Stimulated activated CD4-positive, alpha-beta T cell treated with anti-CD3 and anti-CD28 coated beads, Interleukin-1b, Interleukin-23, amount 100 ng/mL, for 1 hour (primary cell): ENCODE measurements at places on chromosomes 7 and 10.

- DNase-seq = no peak
These were observed 160.5 kb upstream of the GHITM start for GRCh38 chr10:83978681-83979383.

GRCh38 chr10:2081501-2081900 is 344.2 kb upstream of the ADARB2 start:
- DNase-seq = no peak

- DNase-seq = no peak
These were observed 374.9 kb upstream of the PODXL start for GRCh38 chr7:131931370-131931769.

- DNase-seq = no peak
These were observed 14.9 kb downstream of the MINPP1 start for GRCh38 chr10:87519582-87519981.

GRCh38 chr10:113999531-113999930 is 44.1 kb upstream of the ADRB1 start:
- no peak for DNase-seq

DNA sequence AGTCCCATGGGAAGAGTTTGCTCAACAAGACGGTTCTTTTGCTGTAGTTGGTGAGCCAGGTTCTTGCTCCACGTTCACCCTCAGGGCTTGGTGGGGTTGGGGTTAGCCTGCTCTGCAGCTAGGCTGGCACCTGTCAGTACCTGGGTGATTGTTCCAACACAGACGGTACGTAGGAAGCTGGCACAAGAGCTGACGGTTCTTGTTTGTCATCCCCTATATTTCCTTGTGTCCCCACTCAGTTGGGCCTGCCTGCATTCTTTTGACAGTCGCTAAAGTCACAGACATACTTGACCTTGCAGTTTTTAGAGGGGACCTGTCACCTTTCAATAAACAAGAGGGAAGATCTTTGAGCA is 40.2 kb upstream of the SYPL1 start:
- DNase-seq = no peak

DNA sequence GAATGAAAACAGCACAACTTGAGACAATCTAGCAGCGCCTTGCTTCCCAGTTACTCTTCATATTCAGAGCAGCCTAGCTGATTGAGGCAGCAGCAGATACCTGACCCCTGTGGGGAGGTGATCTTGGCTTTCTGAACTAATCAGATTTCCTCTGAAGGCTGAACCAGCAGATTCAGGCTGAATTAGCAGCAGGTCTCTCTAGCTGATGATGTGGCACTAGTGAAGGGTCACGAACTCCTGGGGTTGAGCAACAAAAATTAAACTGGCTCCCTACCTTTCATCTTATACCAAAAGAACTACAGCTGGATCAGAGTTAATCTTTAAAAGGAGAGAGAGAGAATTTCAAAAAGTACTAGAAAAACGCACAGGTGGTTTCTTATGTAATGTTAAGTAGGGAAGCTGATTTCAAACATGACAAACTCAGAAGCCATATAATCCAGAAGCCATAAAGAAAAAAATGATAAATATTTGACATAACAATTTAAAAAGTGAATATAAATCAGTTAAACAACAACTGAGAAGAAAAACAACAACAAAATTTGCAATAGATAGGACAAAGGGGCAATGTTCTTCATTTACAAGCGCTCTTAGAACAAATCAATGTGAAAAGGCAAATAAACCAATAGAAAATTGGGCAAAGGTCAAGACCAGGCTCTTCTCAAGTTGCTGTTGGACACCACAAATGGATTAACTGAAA is 13.5 kb downstream of the SLC25A13 start:
- no peak for DNase-seq

GRCh38 chr10:116444527-116445142 is 17.0 kb downstream of the PNLIPRP3 start:
- DNase-seq = no peak

DNA sequence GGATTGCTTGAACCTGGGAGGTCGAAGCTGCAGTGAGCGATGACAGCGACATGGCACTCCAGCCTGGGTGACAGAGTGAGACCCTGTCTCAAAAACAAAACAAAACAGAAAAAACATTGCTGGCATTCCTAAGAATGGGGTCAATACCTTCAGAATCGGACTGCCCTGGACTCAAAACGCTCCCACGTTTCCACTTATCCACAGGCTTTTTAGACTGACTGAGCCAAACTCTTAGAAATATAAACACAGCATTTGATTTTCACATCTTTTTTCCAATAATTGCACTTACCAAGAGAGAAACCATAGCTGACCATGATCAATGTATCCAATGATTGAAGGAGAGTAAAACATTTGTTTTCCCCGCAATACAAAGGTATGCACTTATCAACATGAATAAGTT is 59.5 kb upstream of the CUX1 start:
- no peak for DNase-seq

DNA sequence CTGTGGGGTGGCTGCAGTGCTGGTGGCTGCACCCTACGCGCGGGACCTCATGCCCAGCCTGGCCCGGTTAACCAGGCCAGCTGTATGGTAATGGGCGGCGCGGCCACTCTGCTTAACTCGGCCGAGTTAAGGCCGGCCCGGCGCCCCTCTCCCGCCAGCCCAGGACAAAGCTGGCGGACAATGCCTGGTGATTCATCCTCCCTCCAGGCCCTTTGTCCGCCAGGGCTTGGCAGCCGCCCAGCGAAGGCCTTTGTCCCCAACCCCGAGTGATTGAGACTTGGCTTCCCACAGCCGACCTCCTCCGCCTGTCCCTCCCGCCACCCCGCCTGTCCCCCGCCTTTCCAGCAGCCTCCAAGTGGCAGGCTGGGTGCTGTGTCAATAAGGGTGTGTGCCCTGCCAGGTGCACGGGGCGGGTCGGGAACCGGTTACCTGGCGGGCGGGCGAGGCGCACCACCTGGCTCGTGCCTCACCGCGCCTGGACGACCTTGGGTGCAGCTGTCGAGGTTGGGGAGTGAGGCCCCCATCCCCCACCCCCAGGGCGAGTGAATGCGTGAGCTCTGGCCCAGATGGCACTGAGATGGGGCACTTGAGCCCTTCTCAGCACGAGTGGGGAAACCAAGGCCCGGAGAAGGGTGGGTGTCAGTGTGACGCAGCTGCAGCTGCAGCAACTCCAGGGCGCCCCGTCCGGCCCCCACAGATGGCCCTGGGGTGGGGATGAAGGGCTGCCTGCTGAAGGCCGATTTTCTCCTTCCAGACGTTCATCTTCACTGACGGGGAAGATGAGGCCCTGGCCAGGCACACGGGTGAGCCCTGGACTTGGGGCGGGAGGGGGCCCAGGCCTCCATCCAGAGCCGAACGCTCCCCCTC is 4.6 kb downstream of the LFNG start:
- DNase-seq = no peak

GRCh38 chr10:64306729-64307327 is 785.6 kb downstream of the REEP3 start:
- no peak for DNase-seq

- DNase-seq = no peak
These were observed 225.8 kb upstream of the KLF14 start for GRCh38 chr7:130959743-130960207.

- DNase-seq = no peak
These were observed 131.4 kb upstream of the BTBD16 start for GRCh38 chr10:122139627-122140170.

DNA sequence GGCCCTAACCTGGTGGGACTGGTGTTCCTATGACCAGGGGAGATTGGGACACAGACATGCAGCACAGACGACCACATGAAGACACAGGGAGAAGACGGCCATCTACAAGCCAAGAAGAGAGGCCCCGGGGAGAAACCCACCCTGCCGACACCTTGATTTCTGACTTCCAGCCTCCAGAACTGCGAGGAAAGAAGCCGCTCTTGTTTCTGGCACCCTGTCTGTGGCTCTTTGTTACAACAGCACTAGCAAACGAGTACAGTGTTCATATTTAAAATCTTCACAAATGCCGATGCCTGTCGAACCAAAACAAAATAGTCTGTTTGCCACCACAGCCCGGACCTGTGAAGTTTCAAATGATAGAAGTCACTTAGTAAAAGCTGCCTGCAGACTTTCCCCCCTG is 132.3 kb downstream of the ACTR3B start:
- no peak for DNase-seq

GRCh38 chr7:85851571-85852193 is 664.8 kb upstream of the SEMA3D start:
- no peak for DNase-seq

DNA sequence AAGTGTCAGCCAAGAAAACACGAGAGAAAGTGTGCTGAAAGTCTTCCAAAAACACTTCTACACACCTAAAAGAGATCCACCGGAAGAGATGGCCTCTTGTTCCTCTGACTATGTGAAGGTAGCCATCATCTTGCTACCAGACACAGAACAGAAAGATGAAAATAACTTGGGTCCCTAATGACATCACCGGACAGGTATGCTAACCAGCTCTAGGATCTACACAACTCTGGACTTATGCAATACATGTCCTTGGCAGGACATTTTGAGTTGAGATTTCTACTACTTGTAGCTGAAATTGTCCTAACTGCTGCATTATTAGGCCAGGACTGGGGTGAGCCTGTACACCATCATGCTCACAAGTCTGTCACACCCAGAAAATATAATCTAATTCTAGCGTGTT is 358.7 kb downstream of the ELMO1 start:
- no peak for DNase-seq

GRCh38 chr10:60149003-60149402 is 240.7 kb downstream of the ANK3 start:
- DNase-seq = no peak

DNA sequence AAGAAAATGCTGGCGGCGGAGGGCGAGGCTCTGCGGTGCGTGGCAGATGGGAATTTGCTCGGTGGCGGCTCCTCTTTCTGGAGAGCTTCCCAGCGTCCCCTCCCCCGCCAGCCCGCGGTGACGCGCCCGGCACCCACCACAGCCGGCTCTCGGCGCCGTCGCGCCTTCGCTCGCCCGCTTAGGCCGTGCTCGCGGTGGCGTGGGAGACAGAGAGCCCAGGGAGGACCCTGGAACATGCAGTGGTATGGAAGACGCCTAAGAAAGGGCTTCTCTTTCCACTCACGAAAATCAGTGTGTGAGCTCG is 576 bp upstream of the CSGALNACT2 start:
- no peak for DNase-seq

- no peak for DNase-seq
These were observed 113.8 kb downstream of the EBF3 start for GRCh38 chr10:129850316-129850715.

- no peak for DNase-seq
These were observed 1.1 kb upstream of the FUOM start for GRCh38 chr10:133358925-133359310.

- DNase-seq = no peak
These were observed 208.1 kb downstream of the SORCS1 start for GRCh38 chr10:106956216-106956915.

DNA sequence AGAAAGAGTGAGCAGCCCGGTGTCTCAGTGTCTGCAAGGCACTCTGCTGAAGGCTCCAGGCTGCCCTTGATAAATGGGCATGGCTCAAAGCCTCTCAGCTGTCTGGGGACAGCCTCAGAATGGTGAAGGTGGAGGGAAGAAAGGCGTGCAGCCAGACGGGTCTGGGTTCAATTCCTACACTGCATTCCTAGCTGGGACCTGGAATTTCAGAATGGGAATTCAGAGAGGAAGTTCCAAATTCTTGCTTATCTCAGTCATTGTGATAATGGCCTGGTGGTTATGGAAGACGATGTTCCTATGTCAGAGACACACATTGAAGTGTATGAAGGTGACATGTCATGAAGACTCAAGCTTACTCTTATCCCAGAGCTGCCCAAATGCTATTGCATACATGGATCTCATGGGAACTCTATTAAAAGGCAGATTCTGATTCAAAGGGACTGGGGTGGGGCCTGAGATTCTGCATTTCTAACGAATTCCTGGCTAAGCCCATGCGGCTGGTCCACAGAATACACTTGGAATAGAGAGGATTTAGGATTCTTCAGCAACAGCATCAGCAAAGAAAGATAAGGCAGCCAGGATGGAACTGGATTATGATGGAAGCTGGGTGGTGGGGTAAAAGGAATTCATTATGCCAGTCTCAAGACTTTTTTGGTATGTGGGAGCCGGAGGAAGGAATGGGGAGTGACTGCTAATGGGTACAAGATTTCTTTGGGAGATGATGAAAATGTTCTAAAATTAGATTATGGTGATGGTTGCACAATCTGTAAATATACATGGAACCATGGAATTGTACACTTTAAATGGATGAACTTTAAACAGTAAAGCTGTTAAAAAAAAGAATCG is 82.6 kb upstream of the ZMIZ1 start:
- no peak for DNase-seq
